ENCODE measurements at places on chromosomes 5 and 9.

- no peak for DNase-seq
Measured at GRCh38 chr5:138354387-138354786, 1.9 kb downstream of the KDM3B start.

DNA sequence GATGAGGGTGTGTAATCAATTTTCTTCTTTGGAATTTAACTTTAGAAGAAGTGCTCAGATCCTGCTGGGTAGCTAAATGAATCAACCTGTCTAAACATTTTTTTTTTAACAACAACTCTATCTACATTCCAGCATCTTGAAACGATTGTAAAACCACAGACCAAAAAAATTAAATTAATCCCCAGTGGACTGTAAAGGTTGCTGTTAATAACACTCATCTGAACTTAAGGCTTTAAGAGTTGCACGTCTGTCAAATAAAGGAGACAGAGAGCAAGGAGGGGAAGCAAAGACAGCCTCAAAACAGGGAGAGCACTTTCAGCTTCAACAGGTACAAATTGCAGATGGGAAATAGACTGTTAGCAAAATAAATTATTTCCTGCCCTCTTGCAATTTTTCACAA lies 548.5 kb downstream of the DTWD2 start:
- DNase-seq, result peak; percentile 69

- DNase-seq, result peak; percentile 38
Measured at GRCh38 chr5:164475339-164475977, 970.0 kb downstream of the MAT2B start.

- no peak for DNase-seq
Measured at GRCh38 chr5:141915881-141916336, 7.8 kb upstream of the DELE1 start.

- peak; percentile 72 for DNase-seq
Measured at GRCh38 chr5:7886849-7887475, 18.0 kb downstream of the MTRR start.

DNA sequence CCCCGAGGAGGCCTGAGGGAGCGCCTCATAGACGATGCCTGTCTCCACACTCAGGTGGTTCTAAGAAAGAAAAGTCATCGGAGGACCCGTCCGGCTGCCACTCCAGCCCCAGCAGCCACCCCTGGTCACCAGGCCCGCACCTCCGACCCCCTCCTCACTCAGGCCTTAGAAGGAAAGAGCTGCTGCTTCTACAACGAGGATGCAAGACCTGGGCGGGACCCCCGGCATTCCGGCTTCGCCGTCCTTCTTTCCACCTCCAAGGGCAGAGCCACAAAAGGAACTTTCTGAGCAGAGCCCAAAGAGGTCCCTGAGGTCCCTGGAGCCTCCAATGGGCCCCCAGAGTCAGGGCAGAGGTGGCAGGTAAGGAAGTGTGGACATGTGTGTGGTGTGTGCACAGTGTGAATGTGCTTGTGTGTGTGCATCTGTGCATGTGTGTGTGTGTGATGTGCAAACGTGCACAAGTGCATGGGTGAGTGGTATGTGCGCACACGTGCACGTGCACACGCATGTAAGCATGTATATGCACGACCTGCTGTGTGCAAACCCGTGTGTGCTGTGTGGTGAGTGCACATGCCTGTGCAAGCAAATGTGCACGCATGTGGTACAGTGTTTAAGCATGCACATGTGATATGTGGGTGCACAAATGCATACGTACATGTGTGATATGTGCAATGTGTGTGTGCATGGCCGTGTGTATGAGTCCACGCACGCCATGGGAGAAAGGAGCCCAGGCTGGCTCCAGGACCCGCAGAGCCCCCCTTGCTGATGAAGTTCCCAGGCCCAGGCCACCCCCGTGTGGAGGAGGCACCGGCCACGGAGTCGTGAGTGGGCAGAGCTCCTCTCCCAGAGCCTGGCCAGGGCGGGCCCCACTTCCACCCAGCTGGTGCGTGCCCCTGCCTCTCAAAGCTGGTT lies 27.7 kb upstream of the TMEM250 start:
- DNase-seq, result no peak

GRCh38 chr9:32677931-32678330 lies 42.5 kb upstream of the TAF1L start:
- DNase-seq, result peak; percentile 8

DNA sequence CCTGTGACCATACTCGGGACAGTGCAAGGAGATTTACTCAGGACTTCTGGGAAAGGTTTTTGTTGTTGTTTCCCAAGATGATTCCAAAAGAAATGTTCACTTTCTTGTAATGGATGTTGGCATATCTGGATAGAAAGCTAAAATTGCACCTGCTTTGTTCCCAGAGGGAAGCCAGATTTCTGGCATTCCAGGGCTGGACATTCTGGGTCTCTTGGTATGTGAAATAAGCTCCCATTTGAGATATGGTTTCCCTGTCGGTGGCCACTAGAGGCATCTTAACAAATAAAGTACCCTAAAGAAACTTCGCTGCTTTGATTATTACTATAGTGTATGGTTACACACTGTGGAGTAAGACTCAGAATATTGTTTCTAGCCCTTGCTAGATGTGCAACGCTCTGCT lies 737.3 kb downstream of the BRINP1 start:
- DNase-seq, result no peak

DNA sequence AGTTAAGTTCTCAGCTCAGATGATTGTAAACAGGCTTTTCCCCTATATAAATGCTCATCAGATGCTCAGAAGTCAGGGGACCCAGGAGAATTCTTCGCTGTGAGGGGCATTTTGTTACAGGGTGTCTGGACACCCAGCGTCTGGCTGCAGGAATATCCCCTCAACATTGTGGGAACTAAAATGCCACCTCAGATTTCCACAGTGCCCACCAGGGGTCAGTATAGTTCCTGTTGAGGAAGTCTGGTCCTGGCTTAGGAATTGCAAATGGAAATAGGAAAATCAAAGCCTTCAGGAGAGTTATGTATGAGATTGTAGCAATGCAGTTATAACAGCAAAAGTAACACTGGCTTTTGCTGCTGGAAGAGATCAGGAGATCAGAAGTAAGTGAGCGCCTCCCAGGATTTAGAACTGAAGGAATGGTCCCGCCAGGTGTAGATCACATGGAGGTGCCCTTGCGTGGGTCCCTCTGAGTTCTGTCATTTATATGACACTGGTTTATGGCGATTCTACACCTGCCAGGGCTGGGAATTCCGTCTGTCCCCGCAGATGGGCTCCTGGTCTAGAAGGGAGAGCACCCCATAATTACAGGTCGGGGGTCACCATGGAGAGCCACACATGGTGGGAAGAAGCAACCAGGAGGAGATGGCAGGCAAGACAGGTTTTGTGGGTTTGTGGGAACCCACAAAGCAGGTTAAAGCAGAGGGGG lies 47.1 kb upstream of the CTSL start:
- DNase-seq, result peak; percentile 76

DNA sequence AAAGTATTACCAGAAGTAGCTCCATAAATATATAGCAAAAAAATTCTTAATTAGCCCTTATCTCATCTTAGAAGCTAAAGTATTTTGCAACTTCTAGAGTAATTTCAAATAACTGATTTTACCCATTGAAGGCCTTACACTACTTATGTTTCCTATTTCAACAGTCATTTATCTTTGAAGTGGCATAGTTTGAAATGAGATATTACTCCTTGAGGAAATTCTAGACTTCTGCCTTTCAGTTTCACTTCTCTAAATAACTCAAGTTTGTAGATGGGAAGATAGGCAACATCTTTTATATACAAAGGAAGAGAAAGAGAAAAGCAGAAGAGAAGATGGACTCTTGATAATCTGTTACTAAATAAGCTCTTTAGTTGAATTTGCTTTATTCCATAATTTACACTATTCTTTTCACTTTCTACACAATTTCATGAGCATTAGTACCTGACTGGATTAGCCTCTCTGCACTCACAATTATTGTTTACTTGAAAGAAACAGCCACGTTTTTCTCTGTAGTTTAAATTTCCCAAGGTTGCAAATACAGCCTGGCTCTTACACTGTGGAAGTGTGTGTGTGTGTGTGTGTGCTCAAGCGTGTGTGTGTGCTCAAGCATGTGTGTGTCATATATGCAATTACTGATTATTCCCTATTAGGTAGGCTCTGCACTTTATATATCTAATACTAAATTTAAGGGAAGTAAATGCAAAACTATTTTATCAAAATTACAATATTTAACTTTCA lies 60.6 kb upstream of the EMB start:
- DNase-seq, result no peak

DNA sequence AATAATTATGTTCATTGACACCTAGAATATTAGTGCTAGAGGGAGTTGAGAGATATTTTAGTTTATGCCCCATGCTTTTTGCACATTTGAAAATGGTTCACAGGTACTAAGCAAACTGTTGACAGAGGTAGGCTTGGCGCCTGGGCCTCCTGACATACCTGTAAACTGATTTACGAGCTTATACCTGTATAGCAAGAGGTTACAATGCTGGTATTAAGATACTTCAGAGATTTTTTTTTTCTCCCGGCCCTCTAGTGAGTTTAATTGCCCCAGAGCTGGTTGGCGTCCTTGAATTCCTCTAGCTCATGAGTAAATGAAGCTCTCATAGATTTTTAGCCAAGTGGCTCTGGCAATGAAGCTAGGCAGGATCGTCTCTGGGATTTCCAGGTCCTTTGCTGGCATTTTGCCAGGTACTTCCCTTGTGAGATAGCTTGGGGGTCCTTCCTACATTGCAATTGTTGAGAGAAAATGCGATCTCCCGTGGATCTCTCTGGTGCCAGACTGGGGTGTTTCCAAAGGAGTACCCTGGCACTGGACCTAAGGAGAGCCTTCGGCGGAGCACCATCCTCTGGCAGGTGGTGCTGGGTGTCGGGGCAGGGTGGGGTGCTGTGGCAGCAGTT lies 9.0 kb downstream of the SLC36A1 start:
- DNase-seq, result no peak

- DNase-seq, result peak; percentile 15
Measured at GRCh38 chr9:89781838-89782540, 177.2 kb downstream of the GADD45G start.

DNA sequence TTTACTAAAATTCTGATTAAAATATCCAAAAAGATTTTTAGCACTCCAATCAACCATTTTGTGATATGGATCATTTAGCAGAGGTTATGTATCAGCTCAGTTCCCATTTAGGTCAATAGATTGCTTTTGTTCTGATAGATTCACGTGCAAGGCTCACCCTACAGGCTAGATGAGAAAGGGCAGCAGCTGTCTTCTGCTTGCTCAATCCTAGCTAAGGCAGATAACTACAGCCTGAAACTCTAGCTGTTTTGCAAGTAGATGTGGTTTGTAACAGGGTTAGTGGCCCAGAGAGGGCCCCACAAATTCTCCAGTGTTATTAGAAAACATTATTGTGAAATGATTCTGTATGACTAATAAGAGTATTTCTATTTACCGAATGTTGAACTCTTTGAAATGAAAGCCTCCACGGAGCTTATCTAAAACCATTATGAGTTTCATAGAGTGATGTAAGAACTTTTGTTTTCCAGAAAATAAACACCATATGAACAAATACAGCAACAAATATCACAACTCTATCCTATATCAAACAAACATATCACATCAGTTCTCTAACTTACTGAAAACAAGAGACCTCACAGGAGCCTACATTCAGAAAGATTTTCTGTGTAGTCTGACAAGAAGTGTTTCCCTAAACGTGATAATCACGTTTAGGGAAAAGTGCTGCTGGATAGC lies 841.9 kb upstream of the ACO1 start:
- DNase-seq, result peak; percentile 25

DNA sequence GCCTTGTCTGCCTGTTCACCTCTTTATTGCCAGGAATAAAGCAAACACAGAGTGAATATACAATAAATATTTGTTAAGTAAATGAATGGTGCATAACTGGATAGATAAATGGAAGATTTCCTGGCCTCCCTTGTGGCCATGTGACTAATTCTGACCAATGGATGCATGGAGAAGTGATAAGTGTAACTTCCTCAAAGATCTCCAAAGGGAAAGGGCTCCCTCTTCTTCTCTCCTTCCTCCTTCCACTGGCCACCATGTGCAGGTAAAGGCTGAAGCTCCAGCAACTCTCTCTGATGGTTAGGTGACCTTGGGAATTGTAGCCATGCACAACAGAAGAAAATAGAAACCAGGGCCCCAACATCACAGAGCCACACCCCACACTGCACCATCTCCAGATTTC lies 174.4 kb downstream of the EBF1 start:
- no peak for DNase-seq

DNA sequence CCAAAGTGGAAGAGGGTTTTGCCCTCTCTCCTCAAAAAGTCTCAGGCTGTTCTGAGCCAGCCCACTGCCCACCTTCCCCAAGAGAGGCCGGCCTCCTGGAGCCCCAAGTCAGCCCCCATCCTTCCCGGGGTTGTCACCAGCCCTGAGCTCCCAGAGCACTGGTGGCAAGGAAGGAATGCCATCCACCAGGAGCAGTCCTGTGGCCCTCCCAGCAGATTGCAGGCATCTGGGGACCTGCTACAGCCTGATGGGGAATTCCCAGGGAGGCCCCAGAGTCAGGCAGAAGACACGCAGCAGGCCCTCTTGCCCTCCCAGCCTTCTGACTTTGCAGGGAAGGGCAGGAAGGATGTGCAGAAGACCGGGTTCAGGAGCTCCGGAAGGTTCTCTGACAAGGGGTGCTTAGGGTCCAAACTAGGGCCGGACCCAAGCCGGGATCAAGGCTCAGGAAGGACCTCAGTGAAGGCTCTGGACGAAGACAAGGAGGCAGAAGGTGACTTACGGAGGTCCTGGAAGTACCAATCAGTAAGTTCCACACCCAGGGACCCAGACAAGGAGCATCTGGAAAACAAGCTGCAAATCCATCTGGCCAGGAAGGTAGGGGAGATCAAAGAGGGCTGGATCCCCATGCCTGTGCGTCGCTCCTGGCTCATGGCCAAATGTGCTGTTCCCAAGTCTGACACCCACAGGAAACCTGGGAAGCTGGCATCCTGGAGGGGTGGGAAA lies 3.7 kb downstream of the SPATA31E1 start:
- no peak for DNase-seq

- DNase-seq, result no peak
Measured at GRCh38 chr5:169651526-169651925, 14.5 kb downstream of the DOCK2 start.

GRCh38 chr5:81778642-81779041 lies 27.7 kb upstream of the SSBP2 start:
- DNase-seq, result peak; percentile 81
